ENCODE measurements at places on chromosomes 5 and 9.
A peak's percentile ranks its signal among the peaks of the same experiment; 100 is the strongest.

GRCh38 chr5:157444224-157444623 lies 15.8 kb upstream of the NIPAL4 start:
- peak; percentile 59 for DNase-seq

DNA sequence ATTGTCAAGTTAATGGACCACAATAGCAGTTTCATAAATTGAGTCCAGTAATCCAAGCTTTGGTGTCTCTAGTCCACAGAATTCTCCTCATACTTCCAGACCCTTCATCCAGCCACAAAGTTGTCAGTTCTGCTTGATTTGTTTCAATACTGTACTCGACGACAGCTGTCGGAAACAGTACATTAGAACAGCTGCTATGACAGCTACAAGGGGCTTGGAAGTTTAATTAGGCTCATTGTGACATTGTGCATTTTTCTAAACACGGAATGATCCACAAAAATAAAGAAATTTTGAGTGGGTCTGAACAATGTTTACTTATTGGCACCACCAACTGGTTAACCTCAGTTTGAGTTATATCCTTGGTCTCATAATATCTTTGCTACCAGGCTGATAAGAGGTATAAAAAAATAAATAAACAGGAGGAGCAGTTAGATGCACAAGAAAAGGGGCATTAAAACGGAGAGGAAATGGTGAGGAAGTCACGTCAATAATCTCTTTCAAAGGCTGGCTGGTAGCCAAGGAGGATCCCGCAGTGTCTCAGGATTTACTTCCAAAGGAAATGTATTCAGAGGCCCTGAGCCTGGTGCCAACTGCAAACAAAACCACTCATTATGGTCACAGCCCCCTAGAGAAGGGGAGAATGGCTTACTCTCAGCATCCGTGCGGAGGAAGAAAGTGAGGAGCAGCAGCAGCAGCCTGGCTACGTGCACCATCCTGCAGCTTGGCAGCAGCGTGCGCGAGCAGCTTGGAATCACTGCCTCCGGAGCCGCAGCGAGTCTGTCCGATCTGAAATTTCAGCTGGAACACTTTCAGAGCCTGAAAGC lies 933.8 kb upstream of the DMAC1 start:
- peak; percentile 100 for DNase-seq

- peak; percentile 86 for DNase-seq
Measured at GRCh38 chr5:131382407-131383395, 118.8 kb downstream of the CDC42SE2 start.

GRCh38 chr9:83041771-83042170 lies 21.2 kb downstream of the RASEF start:
- peak; percentile 78 for DNase-seq

GRCh38 chr9:123290764-123291163 lies 22.4 kb upstream of the STRBP start:
- DNase-seq, result no peak
